Ureter (tissue), 1 donor: ENCODE measurements at places on chromosomes 13 and 19. TPM values are rescaled to one million over a fixed set of nuclear protein-coding genes. Genes with fewer than 3 reads are reported as not detected.

DNA sequence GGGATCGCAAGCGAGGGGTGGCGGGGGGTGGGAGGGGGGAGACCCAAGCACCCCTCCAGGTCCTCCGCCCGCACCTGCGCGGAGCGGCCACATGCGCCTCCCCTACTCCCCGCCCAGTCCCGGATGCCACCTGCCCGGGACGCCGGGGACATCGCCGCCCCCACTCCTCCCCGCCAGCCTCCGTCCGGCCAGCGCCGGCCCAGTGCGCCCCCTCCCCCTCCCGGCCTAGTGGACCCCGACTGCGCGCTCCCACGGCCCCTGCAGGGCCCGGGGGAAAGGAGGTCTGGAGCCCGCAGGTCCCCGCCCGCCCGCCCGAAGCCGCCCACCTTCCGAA lies 263 bp downstream of the RHPN2 start:
- no peak for DNase-seq

The OVOL3 gene
- not detected for total RNA-seq

DNA sequence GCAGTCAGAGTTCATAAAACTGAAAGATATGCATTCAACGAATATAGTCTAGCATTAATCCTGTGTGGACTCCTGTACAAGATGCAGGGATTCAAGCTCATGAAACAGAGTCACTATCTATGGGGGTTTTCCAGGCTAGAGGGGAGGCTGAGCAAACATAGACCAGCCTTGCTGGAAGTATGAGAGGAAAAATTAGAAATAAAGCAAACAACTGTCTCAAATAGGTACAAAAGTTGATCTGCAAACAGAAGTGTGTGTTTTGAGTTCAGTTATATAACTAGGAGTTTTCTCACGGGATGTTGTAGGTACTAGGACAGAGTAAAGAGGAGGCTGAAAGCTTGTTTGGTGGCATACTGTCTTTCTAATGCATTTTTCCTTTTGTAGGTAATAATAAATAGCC lies 8.5 kb upstream of the LGALS14 start:
- no peak for DNase-seq

DNA sequence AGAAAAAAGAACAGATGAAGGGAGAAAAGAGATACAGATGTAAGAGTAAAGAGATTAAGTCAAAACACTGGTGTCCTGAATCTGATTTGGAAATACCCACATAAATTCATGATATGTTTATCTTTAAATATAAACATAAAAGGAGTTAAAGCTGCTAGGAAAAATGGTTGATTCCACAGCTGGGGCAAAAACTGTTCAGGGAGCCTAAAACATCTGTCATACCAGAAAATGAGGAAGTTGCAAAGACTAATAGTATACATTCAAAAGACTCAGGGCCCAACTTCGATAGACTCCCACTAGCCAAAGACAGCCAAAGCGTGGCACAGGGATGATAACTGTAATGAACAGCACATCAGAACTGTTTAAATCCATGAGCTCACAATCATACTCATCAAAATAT lies 62.0 kb downstream of the ABCC4 start:
- DNase-seq: no peak

The ZNF836 gene
- total RNA-seq: 22.0 TPM

The FUT1 gene
- total RNA-seq: 5.0 TPM

GRCh38 chr13:29545988-29546387 lies 49.5 kb downstream of the SLC7A1 start:
- DNase-seq: no peak

The CDX2 gene
- total RNA-seq: not detected

DNA sequence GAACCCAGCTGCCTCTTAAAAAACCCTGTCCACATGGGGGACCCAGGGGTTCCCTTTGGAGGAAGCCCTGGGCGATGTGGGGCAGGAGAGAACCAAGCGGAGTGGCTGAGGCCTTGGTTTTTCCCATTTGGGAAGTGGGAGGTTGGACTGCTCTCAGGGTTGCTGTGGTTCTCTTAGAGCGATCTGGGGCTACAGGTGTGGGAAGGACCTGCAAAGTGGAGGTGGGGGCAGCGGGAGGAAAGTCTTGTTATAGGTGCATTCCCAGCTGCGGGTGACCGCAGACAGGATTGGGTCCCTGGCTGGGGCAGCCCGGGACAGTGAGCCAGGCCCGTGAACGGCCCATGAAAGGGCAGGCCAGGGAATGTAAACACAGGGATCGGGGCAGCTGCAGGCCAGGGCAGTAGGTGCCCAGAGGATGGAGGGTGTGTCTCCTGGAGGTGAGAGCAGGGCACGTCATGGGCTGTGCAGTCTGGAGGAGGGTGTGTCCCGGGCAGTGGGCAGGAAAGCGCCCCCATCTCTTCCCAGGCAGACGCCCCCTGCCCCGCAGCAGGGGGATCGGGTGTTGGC lies 814 bp downstream of the SLC25A23 start:
- DNase-seq: no peak

- DNase-seq: no peak
Measured at GRCh38 chr13:37313372-37313771, 207.9 kb upstream of the CSNK1A1L start.

- DNase-seq: peak; percentile 82
Measured at GRCh38 chr19:41872775-41873647, 4.1 kb upstream of the CD79A start.

- no peak for DNase-seq
Measured at GRCh38 chr13:19769854-19770253, 12.9 kb downstream of the PSPC1 start.

- DNase-seq: no peak
Measured at GRCh38 chr19:1008268-1009040, 8.2 kb downstream of the GRIN3B start.

The DLL3 gene
- total RNA-seq: not detected

- no peak for DNase-seq
Measured at GRCh38 chr13:37690361-37690760, 91.8 kb upstream of the POSTN start.

DNA sequence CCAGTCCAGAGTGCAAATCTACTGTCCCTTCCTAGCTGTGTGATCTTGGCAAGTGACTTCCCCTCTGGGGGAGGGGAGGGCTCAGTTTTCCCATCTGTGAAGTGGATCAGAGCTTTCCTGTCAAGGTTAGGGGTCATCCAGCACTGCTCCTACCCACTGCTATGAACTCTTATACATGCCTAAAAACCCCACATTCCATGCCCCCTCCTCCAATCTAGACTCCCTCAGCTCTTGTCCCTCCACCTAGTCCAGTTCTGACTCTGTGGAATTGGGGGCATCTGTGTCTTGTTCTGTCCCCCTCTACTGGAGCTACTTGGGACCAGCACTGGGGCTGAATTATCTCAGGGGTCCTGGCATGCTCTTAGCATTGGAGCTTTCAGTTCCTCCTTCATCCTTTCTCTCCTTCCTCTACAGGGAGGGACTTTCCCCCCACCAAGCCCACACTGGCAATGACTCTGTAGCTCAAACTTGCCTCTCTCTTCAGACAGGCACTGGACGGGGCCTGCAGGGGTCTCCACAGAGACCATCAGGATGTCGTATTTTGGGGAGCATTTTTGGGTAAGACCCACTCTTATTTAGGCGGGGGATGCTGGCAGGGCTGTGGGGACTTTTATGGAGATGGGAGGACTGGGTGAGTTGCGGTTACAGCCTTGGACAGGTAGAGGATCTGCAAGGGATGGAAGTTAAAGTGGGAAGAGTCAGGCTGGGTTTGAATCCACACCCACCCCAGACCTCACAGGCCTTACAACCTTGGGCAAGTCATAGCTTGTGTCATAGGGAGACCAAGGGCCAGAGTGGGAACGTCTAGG lies 3.6 kb downstream of the FCHO1 start:
- no peak for DNase-seq

- DNase-seq: peak; percentile 68
Measured at GRCh38 chr19:45402298-45403061, 2.4 kb downstream of the PPP1R13L start.

DNA sequence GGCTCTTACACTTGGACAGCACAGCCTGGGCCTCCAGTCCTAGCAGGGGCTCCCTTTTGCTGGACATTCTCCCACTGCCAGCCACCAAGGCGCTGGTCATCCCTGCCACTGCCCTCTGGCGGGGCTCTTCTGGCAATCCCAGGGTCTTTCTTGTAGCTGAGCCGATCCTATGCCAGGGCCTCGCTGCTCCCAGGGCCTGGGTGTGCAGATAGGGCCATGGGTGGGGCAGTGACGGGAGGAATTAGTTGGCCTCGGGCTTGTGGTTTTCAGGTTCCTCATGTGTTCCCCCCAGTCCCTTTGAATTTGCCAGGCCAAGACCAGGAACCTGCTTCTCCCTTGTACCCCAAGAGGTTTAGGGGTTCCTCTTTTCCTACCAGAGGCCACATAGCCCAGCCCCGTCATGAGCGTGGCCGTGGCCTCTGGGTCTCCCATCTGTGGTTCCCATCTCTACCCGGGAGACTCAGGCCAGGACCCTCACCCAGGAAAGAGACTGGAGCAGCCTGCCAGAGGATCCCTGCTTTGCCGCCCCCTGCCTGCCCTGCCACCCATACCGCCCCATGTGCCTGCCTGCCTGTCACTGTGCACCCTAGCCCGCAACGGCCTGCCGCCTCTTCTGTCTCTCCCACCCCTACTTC lies 26.2 kb downstream of the TMED1 start:
- DNase-seq: no peak

- no peak for DNase-seq
Measured at GRCh38 chr19:48672994-48673393, at the start of gene NTN5. Gene NTN5 (minus strand): TSS chr19:48673017. CDS start chr19:48670986, 2,031 bp downstream.

DNA sequence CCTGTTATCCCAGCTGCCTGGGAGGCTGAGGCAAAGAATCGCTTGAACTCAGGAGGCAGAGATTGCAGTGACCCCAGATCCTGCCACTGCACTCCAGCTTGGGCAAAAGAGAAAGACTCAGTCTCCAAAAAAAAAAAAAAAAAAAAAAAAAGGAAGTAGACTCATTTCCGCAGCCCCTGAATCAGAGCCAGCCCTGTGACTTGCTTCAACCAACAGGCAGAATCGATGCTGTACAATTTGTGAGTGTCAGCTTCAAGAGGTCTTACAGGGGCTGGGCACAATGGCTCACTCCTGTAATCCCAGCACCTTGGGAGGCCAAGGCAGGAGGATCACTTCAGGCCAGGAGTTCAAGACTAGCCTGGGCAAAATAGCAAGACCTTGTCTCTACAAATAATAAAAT lies 12.8 kb downstream of the ANKRD27 start:
- DNase-seq: no peak

The SIGLEC6 gene
- 2.2 TPM for total RNA-seq

DNA sequence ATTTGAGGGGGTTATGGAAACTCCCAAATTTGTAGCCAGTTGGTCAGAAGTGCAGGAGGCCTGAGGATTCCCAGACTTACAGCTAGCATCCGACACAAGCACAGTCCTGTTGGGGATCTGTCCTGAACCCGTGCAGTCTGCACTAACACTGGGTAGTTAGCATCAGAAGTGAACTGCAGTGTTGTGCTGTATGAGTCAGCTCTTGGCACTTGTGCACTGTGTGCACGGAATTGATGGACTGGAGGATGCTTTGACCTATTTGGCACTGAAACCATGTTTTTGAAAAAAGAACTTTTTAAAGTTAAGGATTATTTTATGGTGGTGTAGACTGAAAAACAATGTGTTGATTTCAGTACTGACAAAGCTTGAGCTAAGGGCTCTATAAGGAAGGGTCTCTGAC lies 279.0 kb downstream of the NHLRC3 start:
- DNase-seq: no peak

The AXL gene
- total RNA-seq: 40.1 TPM

DNA sequence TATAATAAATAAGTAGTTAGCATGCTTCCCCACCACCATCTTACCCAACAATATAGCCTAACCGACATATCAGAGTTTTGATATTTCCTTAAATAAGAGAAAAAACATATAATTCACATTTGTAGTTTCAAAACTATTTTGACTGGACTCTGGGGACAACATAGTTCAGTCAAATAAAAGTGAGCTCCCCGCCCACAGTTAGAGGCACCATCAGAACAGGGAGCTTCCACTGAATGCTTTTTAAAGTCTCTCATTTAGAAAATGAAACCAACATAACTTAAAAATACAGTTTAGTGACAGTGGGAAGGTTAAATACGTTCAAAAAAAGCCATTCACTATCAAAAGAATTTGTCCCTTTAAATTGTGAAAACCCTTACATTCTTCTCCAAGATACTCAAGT lies 92.8 kb downstream of the EPSTI1 start:
- no peak for DNase-seq

The SBK2 gene
- total RNA-seq: not detected

The RHPN2 gene
- 18.4 TPM for total RNA-seq

- DNase-seq: no peak
Measured at GRCh38 chr19:8794823-8795222, 37.3 kb downstream of the ZNF558 start.

GRCh38 chr19:46391296-46392251 lies 21.8 kb downstream of the CCDC8 start:
- DNase-seq: no peak

The C19orf44 gene
- total RNA-seq: 5.2 TPM

The GARIN5A gene
- 1.9 TPM for total RNA-seq

The ERICH6B gene
- total RNA-seq: not detected

The ZNF790 gene
- total RNA-seq: 11.3 TPM

GRCh38 chr19:1857648-1858326 lies 5.6 kb downstream of the KLF16 start:
- no peak for DNase-seq

The SIGLEC10 gene
- 14.0 TPM for total RNA-seq

The EFNA2 gene
- 0.70 TPM for total RNA-seq

DNA sequence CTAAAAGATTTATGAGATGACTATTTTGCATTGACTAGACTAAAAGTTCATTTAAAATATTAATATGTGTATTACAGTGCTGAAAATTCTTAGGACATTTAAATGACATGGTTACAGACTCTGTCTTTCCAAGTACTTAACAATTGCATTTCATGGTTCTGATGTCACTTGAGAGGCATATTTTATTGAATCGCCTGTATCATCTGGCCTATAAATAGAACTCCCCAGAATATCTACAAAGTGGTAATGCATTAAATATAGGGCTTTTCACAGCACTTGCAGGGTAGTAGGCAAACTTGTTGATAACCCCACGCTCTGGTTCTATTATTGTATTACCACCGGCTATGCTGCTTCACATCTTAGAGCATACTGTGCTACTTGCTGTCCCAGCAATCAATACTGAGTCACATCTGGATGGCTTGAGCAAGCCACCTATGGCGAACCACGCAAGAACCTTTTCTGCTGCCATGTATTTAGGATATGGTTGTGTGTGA lies 400.6 kb downstream of the HS6ST3 start:
- DNase-seq: no peak

The SYCN gene
- total RNA-seq: not detected

GRCh38 chr13:24718192-24718965 lies 38.2 kb downstream of the ATP12A start:
- DNase-seq: no peak

DNA sequence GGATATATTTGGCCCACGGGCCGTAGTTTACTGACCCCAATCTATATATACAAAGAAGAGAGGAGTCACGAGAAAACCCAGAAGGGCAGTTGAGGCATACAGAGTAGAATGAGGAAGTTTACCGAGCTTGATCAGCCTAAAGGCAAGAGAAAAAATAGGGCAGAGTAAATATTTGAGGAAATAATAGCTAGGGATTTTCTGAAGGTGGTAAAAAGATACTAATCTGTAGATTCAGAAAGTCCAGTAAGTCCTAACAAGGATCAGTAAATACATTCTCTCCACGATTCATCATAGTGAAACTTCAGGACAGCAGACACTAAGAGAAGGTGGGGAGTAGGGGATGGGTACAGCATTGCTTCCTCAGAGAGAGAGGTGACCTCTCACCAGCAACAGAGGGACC lies 248.1 kb downstream of the ATP8A2 start:
- no peak for DNase-seq

GRCh38 chr13:51770681-51771417 lies 33.1 kb downstream of the DHRS12 start:
- no peak for DNase-seq

The ZNF578 gene
- total RNA-seq: 5.1 TPM
